KBM-7 (cell line): ENCODE measurements at places on chromosomes 13 and 19.

GRCh38 chr19:20167651-20168122 lies 673 bp downstream of the ZNF486 start:
- DNase-seq, result no peak

DNA sequence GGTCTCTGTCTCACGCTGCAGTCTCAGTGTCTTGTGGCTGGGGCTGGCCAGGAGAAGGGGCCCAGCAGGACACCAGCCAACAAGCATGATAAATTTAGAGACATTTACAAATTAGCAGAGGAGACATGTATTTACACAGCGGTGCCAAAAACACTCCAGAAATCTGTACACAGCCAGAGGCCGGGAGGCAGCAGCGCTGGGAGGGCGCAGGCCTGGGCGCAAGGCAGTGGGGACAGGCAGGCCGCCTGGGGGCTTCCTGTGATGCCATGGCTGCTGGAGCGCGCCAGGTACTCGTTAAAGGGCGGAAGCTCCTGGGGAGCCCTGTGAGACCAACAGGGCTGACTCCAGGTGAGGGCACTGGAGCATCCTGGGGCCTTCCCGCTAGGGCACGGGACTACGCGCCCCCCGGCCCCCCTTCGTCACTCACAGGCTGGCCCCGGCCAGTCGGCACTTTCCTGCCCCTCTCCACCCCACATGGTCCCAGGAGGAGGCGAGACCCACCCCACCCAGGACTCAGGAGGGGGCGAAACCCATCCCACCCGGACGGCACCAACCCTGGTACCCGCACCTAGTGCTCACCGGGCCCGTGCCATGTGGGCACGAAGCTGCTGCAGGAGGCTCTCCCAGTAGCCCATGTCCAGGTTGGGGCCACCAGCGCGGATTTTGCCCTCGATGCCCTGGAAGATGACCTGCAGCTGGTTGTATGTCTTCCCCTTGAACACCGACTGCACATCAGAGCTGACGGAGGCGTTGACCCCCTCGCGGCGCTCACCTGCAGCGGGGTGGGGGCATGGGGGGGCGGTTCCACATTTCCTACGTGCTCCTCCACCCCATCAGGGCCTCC lies 7.4 kb upstream of the TBXA2R start:
- DNase-seq, result no peak

DNA sequence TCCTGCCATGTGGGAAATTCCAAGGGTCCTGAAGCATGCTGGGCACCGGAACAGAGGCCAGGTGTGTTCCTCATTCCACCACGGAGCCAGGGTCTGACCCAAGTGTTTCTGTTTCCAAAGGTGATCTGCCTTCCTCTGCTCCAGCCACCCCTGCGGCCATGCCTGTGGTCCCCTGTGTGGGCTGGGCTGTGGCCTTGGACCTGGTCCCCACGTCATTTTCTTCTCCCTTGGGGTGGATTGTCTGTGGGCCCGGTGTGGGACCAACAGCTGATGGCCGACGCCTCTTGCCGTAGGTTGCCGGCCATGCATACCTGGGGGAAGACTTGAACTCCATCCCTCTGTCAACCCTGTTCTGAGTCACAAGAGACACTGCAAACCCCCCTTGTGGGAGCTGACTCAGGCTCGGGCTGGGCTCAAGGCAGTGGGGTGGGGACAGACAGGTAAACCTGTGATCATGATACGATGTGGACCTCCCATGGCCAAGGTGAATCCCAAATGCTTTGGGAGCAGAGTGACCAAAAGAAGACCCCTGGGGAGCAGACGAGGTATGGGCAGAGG lies 35.0 kb downstream of the ATP11A start:
- DNase-seq, result no peak

- no peak for DNase-seq
These were observed 7.7 kb downstream of the IRGC start for GRCh38 chr19:43723588-43723987.

DNA sequence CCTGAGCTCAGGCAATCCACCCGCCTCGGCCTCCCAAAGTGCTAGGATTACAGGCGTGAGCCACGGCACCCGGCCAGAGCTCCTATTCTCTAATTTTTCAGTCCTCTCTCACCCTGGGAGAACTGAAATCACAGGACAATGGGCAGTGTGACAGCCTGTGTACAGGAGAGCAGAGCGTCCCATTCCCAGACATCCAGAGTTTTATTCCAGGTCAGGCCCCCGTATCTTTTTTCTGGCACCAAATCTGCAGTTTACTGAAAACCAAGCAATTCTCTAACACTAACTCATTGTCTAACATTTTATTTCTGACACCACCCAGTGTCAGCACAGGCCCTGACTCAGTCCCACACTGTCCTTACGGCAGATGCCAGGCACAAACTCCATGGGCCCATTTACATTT lies 6.7 kb downstream of the ZNF708 start:
- DNase-seq, result no peak

- no peak for DNase-seq
These were observed 294.1 kb downstream of the KCNRG start for GRCh38 chr13:50309318-50309717.
